Cardiac fibroblast (primary cell): ENCODE measurements at places on chromosomes 5 and 9.

GRCh38 chr5:139551191-139551889, 9.8 kb upstream of the UBE2D2 start:
- no peak for DNase-seq

DNA sequence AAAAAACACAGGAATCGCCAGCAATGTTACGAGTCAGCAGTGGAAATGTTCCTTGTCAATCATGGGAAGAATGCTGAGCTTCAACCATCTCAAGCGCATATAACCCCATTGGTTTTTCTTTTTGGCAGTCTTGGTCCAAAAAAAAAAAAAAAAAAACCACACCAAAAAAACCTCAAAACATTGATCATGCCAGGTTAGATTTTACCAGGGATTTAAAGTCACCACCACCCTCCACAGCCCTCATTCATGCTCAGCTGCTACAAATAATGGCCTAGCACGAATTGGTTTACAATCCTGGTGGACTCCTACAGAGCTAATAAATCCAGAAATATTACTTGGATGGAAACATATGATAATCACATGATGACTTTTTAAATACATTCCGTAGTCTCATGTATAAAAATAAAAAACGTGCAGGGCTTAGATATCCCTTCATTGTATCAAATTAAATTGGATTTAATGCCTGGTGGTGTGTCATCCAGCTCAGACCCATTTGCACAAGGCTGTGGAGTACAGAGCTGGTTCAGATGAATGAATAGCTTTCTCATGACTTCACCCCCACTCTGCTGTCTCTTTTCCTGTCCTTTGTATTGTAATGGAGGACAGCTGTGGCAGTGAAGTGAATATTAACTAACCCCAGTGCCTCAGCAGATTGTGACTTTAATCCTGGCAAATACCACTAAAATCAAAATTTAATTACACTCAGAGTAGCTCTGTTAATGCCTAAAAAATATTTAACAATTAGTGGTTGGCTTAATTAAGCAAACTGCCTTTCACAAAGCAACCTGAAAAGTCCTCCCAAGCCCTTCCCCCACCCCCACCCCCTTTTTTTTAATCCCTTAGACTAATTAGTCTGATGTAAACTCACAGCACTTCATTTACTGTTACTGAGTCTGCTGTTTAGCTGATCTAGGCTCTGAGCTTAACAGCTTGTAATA, 626.5 kb upstream of the ZNF608 start:
- DNase-seq: peak; percentile 82

- DNase-seq: no peak
Measured at GRCh38 chr5:87329114-87329513, 61.4 kb downstream of the RASA1 start.

DNA sequence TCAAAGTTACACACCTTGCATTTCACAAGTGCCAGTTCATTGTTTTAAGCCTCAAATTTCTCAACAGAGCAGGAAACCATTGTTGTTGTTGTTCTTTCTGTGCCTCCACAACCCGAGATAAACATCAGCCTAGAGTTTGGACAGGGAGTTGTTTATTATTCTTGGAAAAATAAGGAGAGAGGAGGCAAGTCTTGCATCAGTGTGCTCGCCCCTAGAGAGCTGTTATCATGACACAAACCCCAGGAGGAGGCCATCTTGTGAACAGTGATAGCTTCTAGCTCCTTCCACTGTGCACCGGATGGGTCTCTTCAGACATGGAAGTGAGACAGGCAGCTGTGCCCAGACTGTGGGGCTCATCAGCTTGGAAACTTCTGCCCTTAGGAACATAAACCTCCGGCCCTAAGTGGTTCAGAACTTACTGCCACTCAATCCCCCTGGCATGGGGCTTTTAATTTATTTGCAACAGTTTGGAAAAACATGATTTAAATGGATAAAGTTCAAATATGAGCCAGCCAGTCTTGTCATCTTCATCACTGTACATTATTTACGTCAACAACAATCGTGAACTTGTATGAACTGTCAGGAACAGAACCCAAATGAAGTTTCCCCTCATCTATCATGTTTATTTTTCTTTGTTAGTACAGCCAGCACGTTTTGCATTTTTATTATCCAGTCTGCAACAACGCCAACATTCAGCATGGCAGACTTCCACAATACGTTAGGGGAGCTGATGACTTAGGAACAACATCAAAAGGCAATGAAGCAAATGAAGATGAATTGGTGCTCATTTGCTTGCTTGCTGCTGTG, 181.7 kb upstream of the S1PR3 start:
- DNase-seq: peak; percentile 56

DNA sequence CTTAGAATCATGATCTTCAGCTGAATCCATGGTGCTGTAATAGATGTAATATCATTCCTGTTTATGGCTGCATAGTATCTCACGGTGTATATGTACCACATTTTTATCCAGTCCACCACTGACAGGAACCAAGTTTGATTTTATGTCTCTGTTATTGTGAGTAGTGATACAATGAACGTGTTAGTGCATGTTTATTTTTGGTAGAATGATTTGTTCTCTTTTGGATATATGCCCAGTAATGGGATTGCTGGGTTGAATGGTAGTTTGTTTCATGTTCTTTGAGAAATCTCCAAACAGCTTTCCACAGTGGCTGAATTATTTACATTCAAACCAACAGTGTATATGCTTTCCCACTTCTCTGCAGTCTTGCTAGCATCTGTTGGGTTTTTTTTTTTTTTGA, 175.1 kb upstream of the CDH10 start:
- no peak for DNase-seq

GRCh38 chr9:13467157-13467556, 187.7 kb upstream of the MPDZ start:
- no peak for DNase-seq
